OCI-M1 (cell line): ENCODE measurements at places on chromosomes 16 and 17.

DNA sequence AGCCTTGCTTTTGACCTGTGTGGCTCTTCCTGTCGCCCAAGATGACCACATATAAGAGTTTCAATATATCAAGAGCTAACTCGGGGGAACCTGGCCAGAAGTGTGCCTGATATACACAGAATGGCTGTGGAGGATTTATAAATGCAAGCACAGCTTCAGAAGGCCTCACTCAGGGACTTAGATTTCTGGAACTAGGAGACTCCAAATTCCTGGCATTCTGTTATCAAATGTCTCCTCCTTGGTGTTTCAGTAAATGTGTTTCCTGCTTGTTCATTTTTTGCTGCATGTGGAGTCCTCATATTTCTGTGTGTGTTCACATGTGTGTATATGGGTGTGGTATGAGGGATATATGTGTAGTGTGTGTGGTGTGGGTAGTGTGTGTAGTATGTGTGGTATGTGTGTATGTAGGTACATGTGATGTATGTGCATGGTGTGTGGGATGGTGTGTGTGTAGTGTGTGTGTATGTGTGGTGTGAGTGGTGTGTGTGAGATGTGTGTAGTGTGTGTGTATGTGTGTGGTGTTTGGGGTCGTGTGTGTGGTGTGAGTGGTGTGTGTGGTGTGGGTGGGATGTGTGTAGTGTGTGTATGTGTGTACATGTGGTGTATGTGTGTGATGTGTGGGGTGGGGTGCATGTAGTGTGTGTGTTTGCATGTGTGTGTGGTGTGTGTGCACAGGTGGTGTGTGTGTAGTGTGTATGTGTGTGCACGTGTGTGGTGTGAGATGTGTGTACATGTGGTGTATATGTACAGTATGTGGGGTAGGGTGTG is 981 bp upstream of the CD300H start:
- DNase-seq = no peak

DNA sequence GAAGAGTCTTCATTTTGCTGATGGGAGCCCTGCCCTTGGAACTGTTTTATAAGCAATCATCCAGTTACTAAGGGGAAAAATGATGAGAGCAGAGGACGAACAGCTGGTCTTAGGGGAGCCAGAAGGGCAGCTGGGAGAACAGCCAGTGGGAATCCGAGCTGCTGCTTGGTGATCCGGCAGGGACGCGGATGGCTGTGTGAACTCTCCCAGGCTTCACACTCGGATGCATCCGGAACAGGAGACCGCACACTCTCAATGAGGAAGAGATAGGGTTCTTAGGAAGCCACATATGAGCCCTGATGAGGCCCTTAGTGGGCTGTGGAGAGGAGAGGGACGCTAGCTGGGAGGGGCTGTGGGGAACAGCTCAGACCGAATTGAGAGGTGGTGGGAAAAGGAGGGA is 5.0 kb upstream of the CACNG5 start:
- DNase-seq = no peak

DNA sequence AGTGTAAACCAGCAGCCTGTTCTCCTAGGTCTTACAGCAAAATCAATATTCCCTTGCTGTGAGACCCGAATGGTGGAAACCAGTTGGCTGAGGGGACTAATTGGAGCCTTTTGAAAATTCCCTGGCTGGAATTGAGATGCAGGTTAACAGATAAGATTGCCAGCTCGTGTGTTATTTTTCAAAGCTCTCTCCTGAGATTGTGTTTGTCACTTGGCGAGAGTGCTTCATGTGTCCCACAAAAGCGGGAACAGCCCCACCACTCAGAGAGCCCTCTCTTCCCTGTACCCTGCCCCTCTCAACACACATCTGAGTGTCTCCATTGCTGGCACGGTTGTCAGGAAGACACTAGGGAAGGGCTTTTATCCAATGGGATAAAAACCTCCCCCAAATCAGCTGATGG is 356.1 kb downstream of the CPPED1 start:
- no peak for DNase-seq

DNA sequence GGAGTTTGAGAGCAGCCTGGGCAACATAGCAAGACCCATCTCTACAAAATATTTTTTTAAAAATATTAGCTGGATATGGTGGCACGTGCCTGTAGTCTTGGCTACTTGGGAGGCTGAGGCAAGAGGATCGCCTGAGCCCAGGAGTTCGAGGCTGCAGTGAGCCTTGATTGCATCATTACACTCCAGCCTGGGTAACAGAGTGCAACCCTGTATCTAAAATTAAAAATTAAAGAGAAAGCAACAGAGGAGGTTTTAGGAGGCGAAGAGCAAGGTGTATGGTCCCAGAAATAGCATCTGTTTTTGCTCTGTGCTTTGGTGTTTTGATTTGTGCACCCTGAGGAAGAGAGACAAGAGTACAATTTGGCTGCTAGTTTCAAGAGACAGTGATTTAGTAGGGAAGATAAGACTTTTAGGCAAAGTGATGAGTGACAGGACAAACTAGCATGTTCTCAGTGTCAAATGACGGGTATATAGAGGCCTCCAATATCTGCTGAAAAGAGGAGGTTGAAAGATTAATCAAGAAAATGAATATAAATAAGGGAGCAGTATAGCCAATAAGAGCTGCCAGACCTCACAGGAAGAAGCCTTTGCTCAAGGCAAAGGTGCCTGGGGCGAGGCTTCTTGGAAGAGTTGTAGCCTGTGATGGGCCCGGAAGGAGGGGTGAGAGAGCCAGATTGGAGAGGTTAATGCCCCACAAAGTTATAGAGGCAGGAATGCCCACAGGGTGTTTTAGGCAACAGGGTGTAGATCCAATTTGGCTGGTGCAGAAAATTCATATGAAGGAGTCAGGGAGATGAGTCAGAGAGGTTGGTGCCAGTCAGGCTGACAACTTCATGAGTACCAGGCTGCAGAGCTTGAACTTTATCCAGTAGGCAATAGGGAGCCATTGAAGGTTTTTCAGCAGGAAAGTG is 11.4 kb downstream of the HLF start:
- DNase-seq = no peak

- DNase-seq = no peak
Measured at GRCh38 chr17:28055546-28056275, 13.2 kb downstream of the NLK start.

DNA sequence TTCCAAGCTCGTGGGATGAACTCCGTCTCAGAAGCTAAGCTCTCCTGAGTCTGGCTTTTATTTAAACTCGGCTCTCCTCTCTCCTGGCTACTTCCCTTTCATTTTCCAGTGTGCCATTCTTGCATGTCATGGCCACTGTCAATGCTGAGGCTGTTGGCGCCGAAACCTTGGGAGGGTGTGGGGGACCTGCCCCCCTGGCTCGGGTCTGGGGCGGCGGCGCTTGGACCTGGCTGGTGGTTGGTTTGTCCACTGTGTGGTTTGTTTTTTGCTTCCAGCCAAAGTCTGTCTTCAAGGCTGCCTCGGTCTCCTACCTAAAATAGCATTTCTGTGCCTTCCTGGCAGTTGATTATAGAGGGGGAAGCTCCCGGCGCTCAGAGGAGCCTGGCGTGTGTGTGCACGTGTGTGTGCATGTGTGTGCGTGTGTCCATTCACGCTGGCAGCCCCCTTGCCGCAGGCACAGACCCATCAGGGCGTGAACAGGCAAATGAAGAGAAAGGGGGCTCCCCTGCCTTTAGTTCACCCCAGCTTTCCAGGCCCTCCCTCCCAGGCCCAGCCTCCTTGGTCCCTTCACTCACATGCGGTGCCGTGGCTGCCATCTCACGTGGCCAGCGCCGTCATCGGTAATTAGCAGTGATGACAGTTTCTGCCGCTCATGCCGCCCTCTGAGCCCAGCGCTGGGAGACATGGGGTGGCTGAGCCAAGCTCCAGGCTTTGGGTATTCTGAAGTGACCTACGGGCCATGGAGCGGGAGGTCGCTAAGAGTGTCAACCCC is 179.9 kb downstream of the SEC14L1 start:
- DNase-seq = peak; percentile 32

- no peak for DNase-seq
Measured at GRCh38 chr16:57273359-57273758, 11.1 kb downstream of the PLLP start.

DNA sequence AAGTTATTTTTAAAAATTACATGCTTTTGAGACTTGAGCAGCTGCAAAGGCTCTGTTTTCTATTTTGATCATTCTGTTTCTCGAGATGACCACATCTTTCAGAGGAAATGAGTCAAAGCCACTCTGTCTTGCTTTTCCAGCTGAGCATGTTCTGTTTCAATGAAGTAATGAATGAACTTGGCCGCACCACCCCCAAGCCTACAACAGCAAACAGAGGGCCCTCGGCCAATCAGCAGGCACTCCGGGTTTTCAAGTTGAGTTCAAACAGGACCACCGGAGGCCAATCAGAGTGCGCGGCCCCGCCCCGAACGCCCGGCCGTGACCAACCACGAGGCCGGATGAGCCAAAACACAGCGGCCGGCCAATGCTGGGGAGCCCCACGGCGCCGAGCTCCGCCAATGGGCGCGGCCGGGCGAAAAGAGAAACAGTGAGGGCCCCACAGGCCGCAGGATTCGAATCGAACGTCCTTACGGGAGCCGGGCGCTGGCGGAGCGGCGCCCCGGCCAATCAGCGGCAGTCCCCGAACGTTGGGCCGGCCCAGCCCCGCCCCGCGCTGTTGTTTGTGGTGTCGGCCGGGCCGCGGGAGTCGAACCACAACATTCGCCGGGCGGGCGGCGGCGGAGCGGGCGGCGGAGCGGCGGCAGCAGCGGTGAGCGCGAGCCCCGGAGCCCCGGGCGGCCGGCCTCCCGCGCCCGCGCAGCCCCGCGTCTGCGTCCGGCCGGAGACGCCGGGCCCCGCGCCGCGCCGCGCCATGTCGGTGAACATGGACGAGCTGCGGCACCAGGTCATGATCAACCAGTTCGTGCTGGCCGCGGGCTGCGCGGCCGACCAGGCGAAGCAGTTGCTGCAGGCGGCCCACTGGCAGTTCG is at the start of gene UBALD2:
Gene UBALD2, plus strand, starts transcription at position 594 of the 869 bp plus-strand sequence. Its CDS starts 158 bp downstream, at position 752.
- DNase-seq = peak; percentile 99

DNA sequence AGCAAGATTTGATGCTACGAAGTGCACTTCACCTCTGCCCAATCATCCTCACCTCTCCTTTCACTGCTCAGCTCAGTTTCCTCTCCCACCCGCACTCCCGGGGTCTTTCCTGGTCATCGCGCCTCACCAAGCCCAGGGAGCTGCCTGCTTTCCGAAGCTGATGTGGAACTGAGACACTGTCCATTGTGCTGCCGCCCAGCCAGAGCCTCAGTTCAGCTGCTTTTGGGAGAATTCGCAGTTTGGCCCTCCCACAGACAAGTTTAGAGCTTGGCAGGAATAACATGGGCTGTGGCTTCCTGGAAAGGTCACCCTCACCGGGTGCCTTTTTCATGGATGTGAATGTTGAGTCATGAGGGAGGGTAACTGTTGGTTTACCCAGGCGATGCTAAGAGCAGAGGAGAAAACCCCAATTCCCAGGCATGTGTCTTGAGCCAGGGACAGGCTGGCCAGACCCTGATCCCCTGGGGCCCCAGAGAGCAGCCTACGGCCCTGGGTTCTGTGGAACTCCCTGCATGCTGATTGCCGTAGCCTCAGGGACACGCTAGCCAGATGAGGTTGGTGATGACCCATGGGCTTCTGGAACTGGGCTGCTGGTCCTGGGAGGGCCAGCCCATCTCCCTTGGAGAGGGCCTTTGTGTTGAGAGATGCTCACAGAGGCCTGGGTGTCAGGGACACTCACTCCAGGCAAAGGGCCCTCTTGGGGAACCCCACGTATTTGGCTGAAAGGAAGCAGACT is 1687.5 kb downstream of the TP53TG3F start:
- no peak for DNase-seq

DNA sequence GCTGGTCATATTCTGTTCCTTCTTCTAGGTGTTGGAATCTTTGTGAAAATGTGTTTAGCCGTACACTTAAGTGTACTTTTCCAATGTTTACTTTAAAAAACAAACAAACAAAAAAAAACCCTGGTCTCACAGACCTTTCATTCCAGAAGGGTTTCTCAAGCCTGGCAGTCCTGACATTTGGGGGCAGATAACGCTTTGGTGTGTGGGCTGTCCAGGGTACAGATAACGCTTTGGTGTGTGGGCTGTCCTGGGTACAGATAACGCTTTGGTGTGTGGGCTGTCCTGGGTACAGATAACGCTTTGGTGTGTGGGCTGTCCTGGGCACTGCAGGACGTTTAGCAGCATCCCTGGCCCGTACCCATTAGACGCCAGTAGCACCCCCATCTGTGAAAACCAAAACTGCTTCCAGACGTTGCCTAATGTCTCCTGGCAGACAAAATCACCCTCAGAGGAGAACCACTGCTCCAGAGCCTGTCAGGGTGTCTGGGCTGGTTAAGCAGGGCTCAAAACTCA is 15.2 kb upstream of the FLCN start:
- peak; percentile 89 for DNase-seq

- no peak for DNase-seq
Measured at GRCh38 chr16:86027373-86028126, 128.6 kb downstream of the IRF8 start.

DNA sequence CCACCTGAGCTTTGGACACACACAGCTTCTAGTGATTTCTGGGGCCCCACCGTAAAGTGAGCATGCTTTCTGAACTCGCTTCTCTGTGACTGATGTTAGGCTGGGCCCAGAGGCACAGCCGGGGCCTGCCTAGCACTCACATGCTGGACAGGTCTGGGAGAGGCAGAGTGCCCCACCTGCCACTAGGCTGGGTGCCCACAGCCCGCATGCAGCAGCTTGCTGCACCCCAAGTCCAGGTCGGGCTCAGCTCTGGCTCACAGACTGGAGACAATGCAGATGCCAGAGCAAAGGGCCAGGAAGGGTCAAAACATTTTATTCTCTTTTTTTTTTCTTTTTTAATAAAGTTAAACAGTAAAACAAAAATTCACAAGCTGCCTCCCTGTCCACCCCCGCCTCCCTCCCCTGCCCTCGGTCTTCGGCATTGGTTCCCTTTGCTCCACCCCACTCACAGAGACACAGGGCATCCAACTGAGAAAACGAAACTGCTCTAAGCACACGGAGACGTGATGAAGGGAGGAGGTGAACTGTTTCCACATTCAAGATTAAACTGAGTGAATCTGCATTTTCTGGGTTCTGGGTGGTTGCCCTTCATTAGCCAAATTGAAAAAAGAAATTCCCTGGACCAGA is 9.7 kb downstream of the CNP start:
- DNase-seq = no peak

GRCh38 chr16:82609140-82609539 is 17.6 kb upstream of the CDH13 start:
- DNase-seq = no peak

GRCh38 chr17:50263331-50264262 is 10.7 kb upstream of the TMEM92 start:
- DNase-seq = no peak

DNA sequence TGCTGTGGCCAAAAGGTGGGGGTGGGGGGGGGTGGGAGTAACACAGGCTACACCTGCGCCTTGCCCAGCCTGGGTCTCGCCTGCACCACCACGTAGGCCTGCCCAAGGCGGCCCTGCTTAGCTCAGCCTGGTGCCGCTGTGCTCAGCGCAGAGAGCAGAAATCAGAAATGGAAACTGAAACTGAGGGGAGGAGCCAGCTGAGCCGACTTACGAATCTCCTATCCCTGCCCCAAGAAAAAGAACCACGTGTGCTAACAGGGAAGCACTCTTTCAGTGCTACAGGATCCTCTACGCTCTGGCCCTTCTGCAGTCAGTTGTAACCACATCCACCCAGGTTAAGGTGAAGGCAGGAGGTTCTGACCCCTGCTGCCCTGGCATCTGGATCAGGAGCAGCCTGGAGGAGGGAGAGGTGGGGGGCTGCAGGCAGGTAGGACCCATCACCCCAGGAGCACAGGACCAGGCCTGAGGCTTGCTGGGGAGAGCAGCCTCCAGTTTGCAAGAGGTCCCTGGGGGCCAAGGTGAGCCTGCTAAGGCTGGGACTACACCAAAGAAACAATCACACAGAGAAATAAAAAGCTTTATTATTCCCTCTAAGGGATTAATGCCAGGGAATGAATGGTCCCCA is at the start of gene DHX58:
Gene DHX58, minus strand, starts transcription at position 163 of the 625 bp plus-strand sequence. CDS start 822 bp downstream, outside the sequence.
- peak; percentile 95 for DNase-seq
